T-helper 1 cell (primary cell): ENCODE measurements at places on chromosomes 11 and 22.

DNA sequence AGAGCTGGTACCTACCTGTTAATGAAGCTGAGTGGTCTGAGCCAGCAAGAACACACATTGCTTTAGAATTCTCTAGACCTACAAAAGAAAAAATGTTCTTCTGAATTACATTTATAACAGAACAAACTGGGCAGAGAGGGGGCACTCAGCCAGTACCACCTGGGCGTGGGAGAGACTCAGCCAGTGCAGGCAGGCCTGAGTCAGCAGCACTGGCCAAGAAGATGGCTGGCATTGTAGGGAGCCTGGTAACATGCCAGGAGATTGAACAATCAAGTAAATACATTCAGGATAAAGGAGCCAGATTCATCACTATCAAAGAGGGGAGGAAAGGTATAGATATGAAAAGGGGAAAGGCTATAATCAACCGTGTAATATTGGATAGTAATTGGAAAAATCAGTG is 19.9 kb downstream of the SERGEF start:
- no peak for DNase-seq

DNA sequence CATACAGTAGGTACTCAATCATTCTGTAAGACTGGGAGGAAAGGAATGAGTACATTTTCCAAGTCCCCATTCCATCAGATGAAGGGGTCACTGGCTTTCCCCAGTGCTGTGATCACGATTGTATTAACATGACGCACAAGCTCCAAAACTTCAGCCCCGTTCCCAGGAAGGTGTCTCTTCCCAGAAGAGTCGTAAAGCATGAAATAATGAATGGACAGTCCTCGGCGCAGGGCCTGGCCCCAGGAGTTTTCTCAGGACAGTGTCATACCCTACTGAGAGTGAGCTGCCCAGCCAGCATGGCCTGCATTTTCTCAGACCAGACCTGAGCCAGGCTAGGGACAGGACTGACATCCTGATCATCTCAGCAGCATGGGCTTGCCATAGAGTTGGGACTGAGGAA is 80.7 kb downstream of the PARVA start:
- no peak for DNase-seq

GRCh38 chr11:114564831-114565230 is 5.2 kb upstream of the NXPE1 start:
- no peak for DNase-seq

- DNase-seq = no peak
Observed at GRCh38 chr11:36292311-36292722, 3.1 kb upstream of the COMMD9 start.

GRCh38 chr11:121688055-121688491 is 235.3 kb upstream of the SORL1-AS1 start:
- DNase-seq = no peak

GRCh38 chr11:72083414-72083813 is 2.8 kb downstream of the LRRC51 start:
- DNase-seq = no peak

DNA sequence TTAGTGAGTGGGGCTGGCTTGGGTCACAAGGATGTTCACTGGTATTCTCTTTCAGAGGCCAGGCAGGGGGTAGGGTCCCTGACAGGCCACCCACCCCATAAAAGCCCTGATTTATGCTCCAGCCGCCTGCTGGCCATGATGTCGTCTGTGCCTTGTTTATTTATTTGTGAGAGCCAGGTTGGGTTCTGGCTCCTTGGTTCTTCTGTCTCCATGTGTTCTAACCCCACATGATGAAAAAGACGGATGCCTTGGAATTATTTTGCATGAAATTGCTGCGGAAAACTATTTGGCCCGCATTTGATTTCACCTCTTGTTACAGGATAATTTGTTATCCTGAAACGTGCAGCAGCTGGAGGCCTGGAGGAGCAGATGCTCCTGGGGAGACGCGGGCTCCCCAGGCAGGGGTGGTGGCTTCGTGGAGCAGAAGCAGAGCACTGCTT is 46.3 kb upstream of the WNT11 start:
- DNase-seq = no peak
